ENCODE measurements at places on chromosomes 6 and 20. TPM values are rescaled to one million over a fixed set of nuclear protein-coding genes. Genes with fewer than 3 reads are reported as not detected.

- DNase-seq: no peak
These were observed 89.1 kb downstream of the NCR2 start for GRCh38 chr6:41424370-41425058.

DNA sequence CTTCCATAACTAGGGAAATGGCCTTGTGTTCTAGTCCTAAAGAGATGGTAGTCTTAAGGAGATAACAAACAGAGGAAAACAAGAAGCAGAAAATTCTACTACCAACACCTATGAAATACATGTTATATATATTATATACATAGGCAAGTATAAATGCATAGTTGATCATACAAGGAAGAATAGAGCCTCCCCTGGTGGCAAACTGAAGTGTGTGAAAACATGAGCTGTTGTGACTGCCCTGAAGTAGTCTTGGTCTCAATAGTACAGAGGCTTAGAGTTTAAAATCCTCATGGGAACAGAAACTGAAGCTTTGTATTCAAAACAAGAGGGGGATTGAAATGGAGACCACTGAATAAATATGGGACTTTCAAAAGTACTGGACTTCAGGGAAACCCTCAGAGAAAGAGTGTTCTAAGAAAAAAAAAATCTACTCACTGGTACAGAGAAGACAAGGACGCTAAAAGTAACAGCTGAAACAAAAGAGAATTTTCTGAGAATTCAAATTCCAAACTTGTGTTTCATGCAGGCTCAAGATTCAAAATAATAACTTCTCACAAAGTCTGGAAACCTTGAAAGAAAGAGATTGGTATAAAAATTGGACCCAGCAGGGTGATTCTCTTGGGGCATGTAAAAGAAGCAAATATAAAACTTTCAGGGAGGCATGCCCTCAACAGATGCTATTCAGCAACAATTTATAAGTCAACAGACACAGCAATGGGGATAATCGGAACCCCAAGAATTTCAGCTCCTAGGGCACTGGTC, 59.7 kb upstream of the SAMD3 start:
- no peak for DNase-seq

DNA sequence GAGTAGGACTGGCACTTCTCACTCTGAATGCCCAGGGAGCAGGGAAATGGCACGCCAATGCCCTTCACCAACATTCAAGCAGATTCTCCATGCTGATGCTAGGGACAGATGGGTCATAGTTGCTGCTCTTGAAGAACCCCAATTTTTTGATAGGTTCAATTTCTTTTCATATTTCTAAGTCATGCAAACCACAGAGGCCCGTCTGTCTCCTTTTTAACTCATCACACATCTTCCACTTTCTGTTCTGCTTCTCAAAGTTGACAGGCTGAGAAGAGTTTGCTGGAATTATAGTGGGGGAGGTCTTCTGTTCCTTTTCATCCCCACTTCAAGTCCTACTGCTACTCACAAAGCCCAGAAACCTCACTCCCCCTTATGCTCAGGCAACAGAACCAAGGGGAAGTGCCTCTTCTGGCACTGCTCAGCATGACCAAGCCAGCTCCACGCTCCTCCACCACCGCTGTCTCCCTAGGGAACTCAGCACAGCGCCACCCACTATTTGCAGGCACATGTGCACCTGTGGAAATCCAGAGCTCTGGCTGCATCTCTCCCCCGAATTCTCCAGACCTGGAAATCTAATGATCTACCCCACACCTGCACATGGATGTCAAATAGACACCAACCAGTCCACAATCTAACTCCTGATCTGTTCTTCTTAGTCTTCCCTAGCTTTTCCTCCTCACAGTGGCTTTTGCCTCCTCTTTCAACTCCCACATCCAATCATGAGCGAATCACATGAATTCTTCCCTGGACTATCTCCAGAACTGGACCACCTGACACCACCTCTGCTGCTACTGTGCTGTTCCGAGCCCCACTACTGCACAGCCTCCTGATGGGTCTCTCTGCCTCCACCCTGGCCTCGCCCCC, 10.7 kb downstream of the ZBTB24 start:
- no peak for DNase-seq

- no peak for DNase-seq
These were observed 7.9 kb downstream of the NKX2-2 start for GRCh38 chr20:21505810-21506530.

DNA sequence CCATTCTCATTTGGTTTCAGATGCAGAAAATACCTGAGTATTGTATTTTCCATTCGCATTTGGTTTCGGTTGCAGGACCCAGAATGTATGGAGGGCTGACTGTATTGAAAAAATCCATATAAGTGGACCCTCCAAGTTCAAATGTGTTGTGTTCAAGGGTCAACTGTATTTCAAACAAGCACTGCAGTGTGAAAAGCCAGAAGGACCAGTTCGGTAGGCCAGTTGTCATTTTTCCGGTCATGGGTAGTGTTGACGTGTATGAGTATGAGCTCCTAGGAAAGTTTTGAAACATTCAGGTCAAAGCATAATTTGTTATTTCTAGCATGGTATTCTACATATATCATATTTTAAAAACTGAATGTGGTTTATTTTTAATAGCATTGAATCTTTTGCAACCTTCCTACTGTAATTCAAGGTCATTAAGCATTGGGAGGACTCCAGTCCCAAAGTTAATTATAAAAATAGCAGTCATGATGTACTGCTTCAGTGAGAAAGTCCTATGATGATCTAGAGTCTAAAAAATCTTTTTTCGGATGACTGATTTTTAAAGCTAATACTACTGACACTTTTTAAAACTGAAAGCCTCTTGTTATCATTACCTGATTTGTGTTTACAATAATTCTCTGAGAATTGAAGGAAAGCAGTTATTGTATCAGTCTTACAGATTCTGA, 18.9 kb downstream of the NHSL1 start:
- no peak for DNase-seq

GRCh38 chr6:95091823-95092436, 485.4 kb upstream of the MANEA start:
- peak; percentile 25 for DNase-seq

DNA sequence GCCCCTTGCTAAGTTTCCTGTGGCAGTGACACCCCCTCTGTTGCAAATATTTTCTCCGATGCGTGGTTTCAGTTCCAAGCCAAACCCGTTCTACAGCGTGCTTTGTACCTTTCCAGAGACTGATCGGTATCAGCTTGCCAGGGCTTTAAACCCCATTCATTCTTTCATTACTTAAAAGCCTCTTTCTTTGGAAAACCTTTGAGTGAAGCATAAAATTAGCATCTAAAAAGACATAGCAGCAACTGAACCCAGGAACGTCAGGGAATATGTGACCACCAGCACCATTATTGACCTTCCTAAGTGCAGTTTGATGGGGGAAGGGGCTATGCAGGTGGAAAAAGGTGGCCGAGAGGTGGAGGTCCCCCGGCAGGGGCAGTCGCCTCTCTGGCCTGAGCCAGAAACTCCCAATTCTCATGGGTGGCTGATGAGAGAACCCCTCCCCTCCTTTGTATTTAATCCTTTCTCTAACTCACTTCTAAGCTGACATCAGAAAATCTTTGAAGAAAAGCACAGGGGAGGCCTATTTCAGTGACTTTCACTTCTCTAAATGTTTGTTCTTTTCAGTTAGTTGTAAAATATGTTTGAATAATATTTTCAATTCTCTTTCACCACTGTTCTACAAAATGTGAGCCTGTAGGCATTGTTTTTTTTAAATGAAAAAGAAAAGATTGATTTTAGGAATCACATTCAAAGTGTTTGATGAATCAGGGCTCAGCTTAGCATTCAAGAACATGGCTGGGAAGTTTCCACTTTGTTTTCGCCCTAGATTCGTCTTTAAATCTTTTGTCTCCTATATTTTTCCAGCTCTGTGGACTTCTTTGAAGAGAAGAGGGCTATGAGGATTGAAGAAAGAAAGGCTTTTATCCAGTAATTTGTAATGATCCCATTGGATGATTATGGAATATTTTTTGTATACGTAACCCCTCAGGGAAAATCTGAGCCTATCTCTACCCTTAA, 89.2 kb downstream of the RSPH3 start:
- no peak for DNase-seq

GRCh38 chr6:118186672-118187567, 279.9 kb downstream of the SLC35F1 start:
- no peak for DNase-seq

DNA sequence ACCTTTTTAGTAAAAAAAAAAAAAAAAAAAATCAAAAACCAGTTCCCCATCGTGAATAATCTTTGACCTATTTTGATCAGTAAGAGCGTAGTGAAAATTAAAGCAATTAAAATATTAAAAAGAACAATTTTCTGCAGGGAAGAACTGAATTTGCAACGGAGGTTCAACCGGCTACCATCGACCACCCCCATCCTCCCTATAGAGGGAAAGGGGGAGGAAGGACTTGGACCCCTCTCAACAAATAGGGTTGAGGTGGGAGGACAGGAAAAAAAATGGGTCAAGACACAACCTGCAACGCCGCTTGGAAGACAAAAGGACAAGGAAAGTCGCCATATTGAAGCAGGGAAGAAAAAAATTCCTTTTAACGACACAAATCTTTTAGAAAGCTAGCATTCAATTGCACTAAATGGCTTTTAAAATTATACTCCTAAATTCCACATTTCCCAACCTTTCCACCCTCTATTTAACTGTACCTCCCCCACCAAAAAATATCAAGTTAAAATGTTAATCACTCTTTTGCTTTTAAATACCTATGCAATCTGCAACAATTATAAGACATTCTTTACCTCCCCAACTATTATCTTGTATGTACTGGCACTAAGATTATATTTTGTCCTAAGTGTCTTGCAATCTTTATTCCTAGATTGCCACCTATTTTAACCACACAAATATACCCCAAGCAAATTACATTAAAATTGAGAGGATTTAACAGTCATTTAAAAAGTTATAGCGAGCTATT, 1.7 kb downstream of the PPP1R10 start:
- DNase-seq: peak; percentile 81

DNA sequence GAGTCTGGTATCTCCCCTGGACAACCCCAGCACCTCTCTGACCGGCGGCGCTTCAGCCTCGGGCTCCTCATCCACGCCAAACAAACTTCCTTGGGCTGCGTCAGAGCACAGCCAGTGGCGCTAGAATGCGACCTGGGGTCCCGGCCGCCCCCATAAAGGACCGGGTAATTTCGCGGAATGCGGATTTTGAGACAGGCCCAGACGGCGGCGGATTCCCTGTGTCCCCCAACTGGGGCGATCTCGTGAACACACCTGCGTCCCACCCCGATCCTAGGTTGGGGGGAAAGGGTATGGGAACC, 1.6 kb downstream of the FOXP4 start:
- DNase-seq: no peak

GRCh38 chr6:1860756-1861348, 251.1 kb downstream of the FOXC1 start:
- no peak for DNase-seq

DNA sequence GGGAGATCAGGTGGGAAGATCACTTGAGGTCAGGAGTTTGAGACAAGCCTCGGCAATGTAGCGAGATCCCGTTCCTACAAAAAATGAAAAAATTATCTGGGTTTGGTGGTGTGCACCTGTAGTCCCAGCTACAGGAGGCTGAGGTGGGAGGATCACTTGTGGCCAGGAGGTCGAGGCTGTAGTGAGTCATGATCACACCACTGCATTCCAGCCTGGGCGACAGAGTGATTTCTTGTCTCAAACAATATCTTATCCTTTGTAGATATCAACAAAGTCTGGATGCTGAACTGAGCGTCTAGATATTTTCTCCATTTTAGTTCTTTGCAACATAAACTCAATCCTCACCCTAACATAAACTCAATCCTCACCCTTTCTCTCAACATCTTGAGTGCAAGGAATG, 197.6 kb downstream of the DTNBP1 start:
- DNase-seq: no peak

DNA sequence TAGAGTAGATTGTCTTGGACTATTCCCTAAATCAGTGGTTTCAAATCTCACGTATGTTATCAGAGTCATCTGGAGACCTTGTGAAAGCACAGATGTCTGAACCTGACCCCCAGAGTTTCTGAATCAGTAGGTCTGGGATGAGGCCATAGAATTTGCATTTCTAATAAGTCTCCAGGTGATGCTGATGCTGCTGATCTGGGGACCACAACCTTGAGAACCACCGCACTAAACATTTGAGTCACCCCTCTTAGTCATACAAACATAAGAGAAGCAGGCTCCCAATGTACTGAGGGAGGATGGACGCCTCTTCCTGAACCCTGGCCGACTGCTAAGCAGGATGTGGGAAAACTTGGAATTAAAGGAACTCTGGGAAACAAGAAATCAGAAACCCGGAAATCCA, 187.8 kb upstream of the PRDM1 start:
- no peak for DNase-seq

- DNase-seq: no peak
These were observed 223.4 kb upstream of the FOXA2 start for GRCh38 chr20:22807646-22808244.

DNA sequence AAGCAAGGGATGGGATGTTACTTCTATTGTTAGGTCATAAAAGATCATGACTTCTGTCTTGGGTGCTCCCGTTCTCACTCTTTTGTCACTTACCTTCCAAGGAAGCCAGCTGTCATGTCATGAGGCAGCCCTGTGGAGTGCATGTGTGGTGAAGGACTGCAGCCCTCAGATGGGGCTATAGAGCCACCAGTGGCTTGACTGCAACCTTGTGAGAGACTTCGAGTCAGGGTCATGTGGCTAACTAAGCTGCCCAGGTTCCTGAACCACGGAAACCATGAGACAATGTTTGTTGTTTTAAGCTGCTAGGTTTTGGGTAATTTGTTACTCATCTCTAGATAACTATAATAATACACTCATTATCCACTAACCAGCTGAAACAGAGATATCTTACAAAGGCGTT, 477.1 kb downstream of the BTBD3 start:
- DNase-seq: no peak

DNA sequence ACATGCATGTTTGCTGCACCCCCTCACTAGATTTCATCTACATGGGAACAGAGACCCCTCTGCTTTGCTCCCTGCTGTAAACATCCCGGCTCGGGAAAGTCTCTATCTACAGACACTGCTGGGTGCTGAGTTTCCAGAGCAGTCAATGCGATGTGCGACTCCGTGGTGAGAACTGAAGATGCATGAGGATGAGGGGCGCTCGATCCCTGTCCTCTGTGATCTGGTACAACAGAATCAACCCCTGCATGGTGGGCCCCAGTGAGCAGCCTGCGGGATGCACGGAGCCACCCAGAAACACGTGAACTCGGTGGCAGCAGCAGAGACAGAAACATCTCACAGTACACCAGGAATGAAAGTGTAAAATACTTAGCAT, 83.1 kb downstream of the THBS2 start:
- DNase-seq: no peak

Gene LTA
- polyA plus RNA-seq: 0.18 TPM

Gene PNPLA1
- 0.06 TPM for polyA plus RNA-seq

Gene NUP153
- 26.1 TPM for polyA plus RNA-seq

Gene SLC25A27
- 22.4 TPM for polyA plus RNA-seq

Gene CCM2L
- 5.4 TPM for polyA plus RNA-seq

Gene TFAP2D
- not detected for polyA plus RNA-seq

Gene FAM210B
- 36.4 TPM for polyA plus RNA-seq

Gene KIF6
- 1.8 TPM for polyA plus RNA-seq

Gene BNIP5
- polyA plus RNA-seq: 0.09 TPM

Gene OLIG3
- not detected for polyA plus RNA-seq

Gene ASIP
- polyA plus RNA-seq: 0.63 TPM
